ENCODE measurements at places on chromosomes 4 and X. TPM values are rescaled to one million over a fixed set of nuclear protein-coding genes. Genes with fewer than 3 reads are reported as not detected.

DNA sequence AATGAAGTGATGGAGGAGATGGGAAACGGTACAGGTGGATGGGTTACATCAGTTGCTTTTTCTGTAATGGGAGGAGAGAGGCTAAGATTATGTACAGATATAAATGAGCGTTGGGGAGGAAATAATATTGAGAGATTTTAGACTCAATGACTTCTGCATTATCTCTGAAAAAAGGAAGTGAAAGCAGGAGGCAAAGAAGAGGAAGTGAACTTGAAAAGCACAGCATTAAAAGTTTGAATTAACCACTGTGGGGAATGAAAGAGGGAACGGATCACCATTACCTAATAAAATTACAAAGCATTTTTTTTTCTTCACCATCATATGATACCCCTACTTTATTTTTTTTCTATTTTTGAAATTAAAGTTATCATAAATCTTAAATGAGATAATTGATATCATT is 1025.5 kb downstream of the RPA4 start:
- DNase-seq, result no peak

GRCh38 chr4:123133397-123134050 is 211.1 kb upstream of the NUDT6 start:
- no peak for DNase-seq

DNA sequence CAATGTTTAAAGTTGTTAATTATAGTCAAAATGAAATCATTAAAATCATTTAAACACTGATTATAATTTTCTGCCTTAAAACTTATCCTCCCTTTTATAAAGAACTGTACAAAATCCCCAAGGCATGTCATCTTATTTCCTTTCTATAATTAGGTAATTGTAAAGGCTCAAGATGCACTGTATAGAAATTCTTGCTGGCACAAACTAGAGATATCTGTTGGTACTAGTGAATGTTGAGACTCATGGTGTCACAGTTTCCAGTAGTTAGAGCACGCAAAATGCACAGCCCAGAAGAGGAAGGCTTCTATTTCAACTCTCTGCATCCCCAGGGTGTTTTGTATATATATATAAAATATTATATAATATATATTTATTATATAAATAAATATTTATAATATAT is 22.7 kb upstream of the PLA2G12A start:
- no peak for DNase-seq

DNA sequence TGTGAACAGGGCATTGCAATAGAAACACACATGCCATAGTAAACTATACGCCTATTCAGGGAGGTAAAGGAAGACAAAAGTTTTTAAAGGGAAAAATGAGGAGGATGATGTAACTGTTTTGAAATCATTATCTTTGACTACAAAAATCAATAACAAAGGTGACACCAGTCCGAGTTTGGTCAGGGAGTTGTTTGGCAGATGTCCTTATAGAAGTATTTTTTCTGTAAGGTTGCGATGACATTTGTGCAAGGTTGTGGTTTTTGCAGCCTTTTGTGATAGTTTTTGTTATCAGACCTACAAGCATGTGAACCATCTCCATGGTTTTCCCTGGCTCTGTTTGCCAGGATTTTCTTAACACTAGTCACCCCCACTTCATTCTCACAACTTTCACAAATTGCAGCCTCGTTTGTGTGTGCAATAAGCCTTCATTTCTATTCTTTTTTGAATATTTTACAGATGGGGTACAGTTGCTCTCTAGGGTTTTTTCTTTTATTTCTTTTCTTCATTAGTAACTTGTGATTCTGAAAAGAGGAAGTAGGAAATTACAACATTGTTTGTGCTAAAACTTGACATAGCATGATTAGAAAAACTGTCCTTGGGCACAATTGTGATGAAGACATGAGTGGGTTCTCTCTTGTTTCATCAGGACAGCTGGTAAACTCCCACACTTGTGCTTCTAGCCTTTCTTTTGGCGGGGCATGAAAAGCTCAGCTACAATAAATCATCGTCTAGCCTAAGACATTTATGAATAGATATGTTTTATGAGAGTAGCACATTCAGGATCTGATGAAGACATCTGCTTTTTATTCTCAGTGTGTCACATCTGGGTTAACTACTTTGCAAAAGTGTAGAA is 60.2 kb upstream of the PNPLA4 start:
- DNase-seq, result no peak

DNA sequence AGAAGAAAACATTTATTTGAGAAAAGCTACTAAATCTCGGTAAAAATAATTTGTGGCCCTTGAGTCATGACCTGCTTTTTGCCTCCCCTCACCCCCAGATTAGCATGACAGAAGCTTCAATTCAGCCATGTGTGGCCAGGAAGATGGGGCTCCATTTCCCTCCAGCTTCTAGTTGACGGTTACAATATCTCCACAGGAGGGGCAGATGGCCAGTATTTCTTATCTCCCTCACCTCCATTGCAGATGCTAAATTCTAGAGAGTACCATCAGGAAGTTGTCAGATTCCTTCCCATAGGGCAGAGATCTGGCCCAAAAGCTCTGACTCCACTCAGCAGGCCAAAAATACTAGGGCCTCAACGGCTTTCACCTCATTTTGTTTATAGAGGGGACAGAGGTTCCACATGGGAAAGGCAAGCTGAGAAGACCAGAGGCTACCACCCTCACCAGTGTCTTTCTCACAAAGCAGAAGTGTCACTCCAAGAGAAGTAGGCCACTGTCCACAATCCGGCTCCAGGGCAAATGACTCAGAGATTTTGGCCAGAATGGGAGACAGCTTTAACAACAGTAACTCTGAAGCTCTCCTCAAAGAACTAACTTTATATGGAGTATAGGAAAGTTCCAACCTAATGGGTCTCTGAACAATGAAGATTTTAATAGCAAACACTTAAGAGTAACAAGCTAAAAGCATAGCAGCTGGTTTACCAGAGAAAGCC is 108.3 kb downstream of the TBC1D19 start:
- DNase-seq, result no peak

DNA sequence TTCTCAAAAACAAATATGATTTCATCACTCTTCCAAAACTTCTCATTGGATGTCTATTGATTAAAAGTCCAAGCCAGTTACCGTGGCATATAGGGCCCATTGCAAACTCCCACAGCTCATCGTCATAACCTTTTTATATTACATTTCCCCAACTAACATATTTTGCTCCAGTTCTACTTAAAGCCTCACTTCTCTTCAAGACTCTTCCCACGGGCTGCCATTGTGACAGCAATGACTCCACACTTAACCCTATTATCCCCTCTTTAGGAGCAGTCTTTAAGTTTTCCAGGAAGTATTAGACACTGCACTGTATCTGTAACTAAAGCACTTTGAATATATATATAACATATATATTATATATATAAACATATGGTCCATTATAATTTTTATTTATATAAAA is 44.5 kb downstream of the DTHD1 start:
- no peak for DNase-seq

- no peak for DNase-seq
Measured at GRCh38 chr4:6778435-6778834, 4.1 kb upstream of the KIAA0232 start.

Gene STOX2
- not detected for total RNA-seq

Data from activated CD8-positive, alpha-beta memory T cell treated with anti-CD3 and anti-CD28 coated beads, Interleukin-2, amount 10 ng/mL, durations not matched to agents 7 days and 5 days (primary cell).